RCC 7860 (cell line): ENCODE measurements at places on chromosomes 16 and 17.

GRCh38 chr17:14225254-14225980, 11.2 kb downstream of the CDRT15 start:
- no peak for DNase-seq

DNA sequence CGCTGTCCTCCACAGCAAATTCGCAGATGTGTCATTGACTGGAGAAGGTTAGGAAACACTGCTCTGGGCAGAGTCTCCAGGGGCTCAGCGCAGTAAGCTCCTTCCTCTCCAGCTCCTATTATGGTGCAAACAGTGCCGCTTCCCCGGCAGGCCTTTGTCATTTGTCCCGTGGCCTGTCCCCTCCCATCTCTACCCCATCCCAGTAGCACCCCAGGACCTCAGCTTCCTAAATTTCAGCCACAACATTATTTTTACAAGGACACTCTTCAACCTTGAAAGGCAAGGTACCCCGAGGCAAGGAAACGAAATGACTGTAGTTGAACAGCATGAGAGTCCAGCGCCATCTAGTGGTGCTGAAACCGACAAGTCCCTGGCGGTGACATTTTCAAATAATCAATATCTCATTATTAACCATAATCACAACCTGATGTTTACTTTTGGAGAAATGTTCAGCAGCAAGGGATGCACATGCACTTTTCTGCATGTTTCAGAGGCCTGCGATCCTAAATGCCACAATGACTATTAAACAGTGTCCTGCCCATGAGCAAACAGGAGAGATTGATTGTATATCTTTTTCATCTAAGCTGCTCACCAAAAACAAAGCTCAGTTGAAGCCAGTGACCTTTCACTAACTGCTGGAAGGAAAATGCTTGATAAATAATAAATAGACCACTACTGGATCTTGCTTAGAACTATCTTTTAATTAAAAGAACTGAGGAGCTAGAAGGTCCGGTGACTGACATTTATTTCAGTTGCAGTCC, 16.5 kb downstream of the MRPS23 start:
- no peak for DNase-seq

DNA sequence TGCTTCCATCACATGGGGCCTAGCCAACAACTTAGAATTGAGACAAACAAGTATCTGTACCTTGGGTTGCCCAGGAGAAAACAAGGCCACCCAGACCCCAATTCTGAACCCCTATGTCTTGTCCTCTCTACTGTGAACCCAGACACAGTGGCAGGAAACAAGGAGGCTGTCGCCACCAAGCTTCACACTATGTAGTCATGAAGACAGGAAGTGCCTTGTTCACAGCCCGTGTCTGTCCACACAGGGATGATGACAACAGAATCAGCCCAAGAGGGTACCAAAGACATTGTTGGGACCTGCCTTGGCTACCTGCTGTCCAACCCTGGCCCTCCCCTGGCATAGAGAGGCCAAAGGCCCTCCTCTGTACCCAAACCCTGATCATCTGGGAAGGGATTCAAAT, 84.8 kb downstream of the CDYL2 start:
- DNase-seq: no peak

DNA sequence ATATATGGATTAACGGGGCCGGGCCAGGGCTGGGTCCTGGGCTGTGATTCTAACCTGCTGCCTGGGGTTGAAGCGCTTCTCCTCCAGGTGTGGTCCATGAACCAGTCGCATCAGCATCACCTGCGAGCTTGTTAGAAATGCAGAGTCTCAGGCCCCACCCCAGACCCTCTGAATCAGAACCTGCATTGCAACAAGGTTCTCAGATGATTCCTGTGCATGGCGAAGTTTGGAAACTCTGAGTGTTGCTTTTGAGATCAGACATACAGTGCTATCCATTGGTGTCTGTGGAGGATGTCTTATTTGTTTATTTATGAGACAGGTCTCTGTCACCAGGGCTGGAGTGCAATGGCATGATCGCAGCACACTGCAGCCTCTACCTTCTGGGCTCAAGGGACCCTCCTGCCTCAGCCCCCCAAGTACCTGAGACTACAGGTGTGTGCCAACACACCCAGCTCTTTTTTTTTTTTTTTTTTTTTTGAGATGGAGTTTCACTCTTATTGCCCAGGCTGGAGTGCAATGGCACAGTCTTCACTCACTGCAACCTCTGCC, 99.8 kb downstream of the PITPNC1 start:
- no peak for DNase-seq

DNA sequence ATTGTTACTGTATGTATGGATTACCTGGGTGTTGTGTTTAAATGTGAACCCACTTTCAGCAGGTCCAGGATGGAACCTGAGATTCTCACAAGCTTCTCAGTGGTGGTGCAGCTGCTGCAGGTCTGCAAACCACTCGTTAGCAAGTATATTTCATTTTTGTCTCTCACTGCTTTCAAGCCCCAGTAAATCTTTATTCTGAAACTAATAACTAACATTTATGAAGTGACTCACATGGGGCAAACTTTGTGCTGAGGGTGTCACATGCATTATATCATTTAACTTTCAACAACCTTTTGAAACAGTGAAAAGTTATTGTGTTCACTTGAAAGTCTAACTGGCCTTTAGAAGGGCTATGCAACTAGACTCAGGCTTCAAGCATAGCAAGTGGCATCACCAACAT, 98.9 kb upstream of the DYNLRB2 start:
- DNase-seq: no peak

DNA sequence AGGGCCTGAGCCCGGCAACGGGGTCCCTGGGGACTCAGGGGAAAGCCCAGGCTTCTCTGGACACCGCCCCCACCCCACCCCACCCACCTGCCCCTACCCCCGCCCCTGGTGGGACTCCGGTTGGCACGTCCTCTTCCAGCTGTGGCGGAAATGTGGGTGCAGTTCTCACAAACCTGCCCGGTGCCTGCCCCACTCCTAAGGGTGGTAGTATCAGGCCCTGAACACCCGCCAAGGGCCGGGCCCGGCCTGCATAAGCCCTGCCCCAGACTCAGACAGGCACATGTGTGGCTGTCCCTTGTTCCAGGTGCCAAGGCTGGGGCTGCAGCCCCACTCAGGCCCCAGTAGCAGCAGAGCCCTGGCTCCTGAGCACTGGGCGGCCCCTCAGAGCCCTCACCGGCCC, 58.1 kb downstream of the ACTG1 start:
- no peak for DNase-seq

- no peak for DNase-seq
These were observed 193.9 kb downstream of the SPECC1 start for GRCh38 chr17:20203018-20203417.

GRCh38 chr17:5680766-5681165, 96.5 kb upstream of the NLRP1 start:
- DNase-seq: no peak

DNA sequence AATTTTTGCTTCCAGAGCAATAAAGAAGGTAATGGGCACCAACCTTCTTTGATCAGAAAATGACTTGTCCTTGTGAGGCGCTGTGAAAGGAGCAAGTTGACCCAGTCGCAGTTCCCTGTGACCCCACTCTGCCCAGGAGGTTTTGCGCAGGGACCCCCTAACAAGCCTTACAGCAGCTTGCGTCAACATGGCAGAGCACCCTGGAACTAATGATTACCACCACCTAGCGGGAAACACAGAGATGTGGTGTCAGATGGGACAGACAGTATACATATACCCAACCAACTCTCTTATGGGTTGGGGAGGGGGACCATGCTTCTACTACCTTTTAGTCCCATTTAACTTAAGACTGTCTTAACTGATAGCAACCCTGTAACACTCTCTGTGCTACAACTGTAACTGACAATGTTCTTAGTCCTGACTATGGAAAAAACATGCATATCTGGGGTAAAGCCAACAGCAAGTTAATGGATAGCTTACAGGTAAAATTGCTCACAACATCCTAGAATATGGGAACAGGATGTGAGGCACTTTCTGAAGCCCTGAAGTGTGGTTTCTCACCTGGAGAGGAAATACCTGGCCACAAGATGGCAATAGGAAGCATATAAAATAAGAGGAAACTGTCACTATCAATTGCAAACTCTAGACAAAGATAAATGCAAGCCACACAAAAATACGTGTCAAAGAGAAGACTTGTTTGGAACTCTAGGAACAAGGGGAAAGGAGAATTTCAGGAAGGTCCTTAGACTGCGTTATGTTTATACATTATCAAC, 3.0 kb downstream of the KARS1 start:
- no peak for DNase-seq

DNA sequence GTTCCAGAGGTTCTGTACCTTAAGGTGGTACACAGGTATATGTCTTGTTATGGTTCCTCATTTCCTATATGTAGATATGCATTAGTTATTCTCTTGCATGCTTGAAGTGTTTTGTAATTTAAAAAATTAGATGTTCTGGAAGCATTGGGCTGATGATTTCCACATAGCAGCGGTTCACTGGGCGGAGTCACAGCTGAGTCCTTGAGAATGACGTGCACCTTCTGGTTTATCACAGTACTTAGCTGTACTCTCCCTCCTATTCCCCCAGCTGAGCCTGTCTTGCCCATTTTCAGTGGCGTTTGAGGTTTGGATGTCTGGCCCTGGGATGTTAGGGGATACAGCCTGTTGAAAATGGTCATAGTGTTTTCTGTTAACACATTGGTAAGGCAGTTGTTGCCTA, 327.1 kb downstream of the SNX29 start:
- no peak for DNase-seq

DNA sequence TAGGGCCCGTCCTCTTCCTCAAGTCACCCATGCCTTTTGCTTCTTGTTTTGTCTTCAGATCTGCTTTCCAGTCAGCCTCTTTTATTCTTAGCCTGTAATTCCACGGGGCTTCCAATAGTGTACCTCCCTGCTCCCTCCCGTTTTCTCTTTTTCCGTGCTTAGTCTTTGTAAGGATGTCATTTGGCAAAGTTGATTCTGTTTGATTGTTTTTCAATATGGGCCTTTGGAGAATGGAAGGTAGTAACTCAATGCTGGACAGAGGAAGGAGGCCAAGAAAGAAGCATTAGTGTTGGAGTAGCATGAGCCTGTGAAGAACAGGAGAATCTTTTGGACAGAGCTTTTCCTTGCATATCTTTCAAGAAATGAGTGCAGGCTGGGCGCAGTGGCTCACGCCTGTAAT, 6.5 kb downstream of the WWP2 start:
- no peak for DNase-seq

GRCh38 chr16:85402910-85403692, 210.0 kb upstream of the GSE1 start:
- DNase-seq: peak; percentile 52

GRCh38 chr16:66026211-66026610, 340.3 kb upstream of the CDH5 start:
- no peak for DNase-seq

- no peak for DNase-seq
These were observed 9.1 kb upstream of the MSL1 start for GRCh38 chr17:40112718-40113109.

GRCh38 chr17:16991349-16992009, 19.6 kb upstream of the TNFRSF13B start:
- peak; percentile 41 for DNase-seq

- DNase-seq: no peak
These were observed 744 bp downstream of the SALL1 start for GRCh38 chr16:51150165-51150887.

DNA sequence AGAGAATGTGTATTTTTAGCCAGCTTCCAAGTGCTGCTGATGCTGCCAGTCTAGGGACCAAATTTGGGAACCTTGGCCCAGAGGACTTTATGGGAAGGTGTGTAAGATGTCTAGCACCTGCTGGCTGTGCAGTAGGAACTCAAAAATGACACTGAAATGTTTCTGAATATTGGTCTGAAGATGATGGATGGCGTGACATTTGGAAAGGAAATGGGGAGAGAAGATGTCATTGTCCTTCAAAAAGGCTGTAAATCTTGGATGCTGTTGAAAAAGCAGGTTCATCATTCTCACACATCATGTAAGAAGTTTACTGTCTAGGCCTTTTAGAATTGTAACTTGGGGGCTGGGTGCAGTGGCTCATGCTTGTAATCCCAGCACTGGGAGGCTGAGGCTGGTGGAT, 6.7 kb downstream of the EPN2 start:
- no peak for DNase-seq

DNA sequence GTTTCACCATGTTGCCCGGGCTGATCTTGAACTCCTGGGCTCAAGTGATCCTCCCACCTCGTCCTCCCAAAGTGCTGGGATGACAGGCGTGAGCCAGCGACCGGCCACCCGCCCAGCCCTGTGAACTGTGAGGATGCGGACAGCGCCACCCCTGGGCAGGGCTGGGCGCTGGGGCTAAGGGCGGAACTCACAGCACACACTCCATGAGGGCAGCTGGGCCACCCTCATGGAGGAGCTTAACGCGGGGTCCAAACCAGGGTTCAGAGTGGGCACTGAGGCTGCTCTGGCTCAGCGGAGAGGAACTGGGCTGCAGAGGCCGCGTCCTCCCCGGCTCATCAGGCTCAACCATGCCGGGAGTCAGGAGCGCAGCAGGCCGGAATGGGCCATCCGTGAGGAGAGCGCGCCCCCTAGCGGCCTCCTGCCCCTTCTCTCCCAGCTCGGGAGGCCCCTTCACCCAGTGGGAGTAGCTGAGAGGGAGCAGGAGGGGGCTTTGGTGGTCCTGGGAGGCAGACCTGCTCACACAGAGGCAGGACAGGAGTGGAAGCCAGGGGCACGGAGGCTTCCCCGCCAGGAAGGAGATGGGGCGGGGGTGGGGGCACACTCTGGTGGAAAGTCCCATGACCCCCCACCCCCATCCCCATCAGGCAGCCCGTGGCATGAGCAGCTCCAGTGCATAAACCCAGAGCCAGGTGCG, 13.8 kb downstream of the CORO7 start:
- peak; percentile 29 for DNase-seq

GRCh38 chr16:1297018-1297696, 12.3 kb upstream of the UBE2I start:
- DNase-seq: peak; percentile 95

DNA sequence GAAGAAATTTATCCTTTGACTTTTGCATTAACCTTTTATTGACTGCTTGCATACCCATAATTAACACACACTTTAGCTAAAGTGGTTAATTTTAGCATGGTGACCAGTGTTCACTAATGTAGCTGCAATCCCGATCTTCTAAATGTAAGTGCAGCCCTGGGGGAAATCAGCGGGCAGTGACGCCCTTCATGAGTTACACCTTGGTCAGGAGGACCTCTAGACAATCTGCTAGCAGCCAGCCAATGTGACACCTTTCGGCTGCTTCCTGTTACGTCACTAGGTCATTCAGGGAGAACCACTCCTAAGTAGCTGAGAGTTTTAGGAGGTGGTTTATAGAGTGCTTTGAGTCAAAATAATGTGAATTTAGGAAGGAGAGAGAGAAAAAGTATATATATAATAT, 180.5 kb downstream of the IRX3 start:
- DNase-seq: no peak

DNA sequence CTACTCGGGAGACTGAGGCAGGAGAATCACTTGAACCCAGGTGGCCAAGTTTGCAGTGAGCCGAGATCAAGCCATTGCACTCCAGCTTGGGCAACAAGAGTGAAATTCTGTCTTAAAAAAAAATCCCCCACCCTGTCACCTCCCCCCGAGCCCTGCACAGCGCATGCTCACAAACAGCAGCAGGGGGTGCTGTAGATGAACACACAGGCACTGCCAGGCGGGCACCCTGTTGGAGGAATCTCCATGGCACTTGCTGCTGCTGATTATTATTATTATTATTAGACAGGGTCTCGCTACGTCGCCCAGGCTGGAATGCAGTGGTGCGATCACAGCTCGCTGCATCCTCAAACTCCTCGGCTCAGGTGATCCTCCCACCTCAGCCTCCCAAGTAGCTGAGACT, 24.6 kb downstream of the FZD2 start:
- no peak for DNase-seq

GRCh38 chr16:84825896-84826557, 6.2 kb downstream of the CRISPLD2 start:
- no peak for DNase-seq
